ENCODE measurements at places on chromosomes 12 and 14.

DNA sequence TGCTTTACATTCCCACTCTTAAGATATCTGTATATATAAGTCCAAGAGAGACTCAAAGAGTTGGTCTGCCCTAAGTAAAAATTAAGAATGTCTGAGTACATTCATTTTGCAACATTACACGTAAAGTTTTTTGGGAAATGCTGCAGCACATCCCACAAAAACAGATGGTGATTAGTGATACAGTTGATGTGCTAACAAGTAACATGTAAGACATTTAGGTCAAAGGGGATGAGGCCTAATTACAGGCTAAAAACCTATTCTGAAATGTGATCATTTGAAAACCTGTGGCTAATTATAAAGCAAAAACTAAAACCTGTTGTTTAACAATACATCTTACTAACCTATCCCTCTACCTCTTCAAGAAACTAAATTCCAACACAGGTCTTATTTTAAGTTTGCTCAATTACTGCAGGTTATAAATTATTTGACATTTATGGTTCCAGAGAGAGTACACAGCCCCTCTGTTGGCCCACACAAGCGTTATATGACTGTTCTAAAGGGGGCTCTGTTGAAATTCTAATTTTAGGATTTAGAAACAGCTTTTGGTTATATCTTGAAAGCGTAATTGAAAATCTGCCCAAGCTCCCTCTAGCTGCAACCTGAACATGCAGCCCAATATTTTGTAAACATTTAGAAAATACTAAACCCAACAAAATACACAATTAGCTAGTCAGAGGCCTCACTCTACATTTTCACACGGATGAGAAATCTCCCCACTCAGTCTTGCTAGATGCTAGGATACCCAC is 42.9 kb downstream of the BRAP start:
- DNase-seq: no peak

GRCh38 chr12:57817261-57817989 is 1.1 kb downstream of the AVIL start:
- DNase-seq: no peak

- DNase-seq: no peak
Measured at GRCh38 chr12:19846574-19846973, 407.3 kb downstream of the AEBP2 start.

DNA sequence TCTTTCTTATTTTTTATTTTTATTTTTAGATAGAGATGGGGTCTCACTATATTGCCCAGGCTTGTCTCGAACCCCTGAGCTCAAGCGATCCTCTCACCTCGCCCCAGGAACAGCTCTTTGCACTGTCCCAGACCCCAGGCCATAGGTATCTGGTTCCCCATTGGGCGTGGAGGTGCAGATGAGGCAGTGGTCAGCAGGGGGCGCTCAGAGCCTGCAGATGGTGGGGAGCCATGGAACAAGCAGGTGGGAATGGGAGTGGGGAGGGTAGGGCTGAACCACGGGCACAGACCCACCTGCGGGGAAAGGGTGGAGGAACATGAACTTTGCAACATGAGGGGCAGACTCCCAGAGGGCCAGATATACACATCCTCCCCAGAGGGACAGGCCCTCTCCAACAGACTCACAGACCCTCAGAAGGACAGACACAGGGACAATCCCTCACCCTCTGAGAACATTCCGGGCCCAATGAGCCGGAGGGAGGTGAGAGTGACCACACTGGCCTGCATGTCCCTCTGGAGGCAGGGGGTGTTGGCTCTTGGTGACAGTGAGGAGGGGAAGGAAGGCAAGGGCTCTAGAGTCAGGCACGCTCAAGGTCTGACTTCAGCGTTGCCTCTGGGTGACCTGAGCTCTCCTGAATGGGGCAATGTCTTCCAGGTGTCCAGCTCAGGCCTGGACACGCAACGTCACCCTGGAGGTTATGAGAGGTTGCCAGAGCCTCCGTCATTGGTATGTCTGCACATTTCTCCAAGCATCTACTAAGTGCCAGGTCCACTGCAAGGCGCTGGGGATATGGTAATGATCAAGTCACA is 34.9 kb downstream of the KRT80 start:
- DNase-seq: peak; percentile 51

- peak; percentile 8 for DNase-seq
Measured at GRCh38 chr14:104224506-104225277, 86.3 kb downstream of the KIF26A start.

GRCh38 chr14:105136401-105137322 is 31.9 kb downstream of the JAG2 start:
- no peak for DNase-seq

GRCh38 chr12:132558861-132559623 is 51.3 kb downstream of the LRCOL1 start:
- DNase-seq: no peak

DNA sequence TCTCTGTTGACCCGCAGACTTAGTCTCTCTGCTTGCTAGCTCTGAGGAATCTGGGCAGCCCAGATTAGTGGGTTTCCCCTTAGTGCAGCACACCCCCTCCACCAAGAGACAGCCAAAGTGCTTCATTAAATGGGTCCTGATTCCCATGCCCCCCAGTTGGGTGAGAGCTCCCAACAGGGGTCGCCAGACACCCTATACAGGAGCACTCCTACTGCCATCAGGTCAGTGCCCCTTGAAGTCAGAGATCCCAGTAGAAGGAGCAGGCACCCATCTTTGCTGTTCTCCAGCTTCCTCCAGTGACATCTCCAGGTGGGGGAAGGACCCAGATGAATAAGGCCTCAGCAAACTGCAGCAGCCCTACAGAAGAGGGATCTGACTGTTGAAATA is 36.7 kb upstream of the C14orf132 start:
- DNase-seq: no peak

GRCh38 chr14:92519246-92520101 is 5.9 kb downstream of the RIN3 start:
- DNase-seq: no peak

- DNase-seq: no peak
Measured at GRCh38 chr12:25957793-25958427, 572 bp upstream of the RASSF8 start.

DNA sequence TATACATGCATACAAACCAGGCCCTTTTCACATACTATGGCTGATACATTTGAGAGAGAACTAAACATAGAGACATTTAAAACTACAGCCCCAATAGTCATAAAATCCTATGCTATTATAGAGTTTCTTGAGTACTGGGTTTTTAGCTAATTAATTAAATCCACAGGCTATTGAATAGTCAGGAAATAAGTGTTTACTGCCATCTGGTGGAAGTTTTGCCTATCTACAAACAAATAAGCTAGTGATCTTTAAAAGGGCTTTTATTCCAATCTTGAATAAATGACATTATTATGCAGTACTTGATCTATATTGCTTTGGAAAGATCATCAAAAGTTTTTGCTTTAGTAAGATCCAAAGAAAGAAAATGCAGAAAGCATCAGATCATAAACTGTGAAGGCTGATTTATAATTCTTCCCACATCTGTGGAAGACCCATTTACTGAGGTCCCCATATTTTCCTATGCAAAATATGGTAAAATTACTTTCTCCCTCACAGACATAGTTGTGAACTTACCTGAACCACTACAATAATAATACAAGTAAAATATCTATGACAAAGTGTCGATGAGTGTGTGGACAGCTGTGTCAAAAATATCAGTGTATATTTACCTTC is 131.3 kb downstream of the ITPR2 start:
- no peak for DNase-seq

- DNase-seq: no peak
Measured at GRCh38 chr14:71206766-71207371, 299.6 kb downstream of the PCNX1 start.

DNA sequence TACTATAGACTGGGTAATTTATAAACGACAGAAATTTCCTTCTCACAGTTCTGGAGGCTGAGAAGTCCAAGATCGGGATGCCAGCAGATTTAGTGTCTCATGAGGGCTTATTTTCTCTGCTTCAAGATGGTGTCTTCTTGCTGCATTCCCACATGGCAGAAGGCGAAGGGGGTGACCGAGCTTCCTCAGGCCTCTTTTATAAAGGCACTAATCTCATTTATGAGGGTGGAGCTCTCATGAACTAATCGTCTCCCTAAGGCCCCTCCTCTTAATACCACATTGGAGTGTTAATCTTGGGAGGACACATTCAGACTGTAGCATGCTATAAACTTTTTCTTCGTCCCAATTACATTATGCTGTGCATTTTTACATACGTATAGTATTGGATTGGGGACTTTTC is 200.4 kb upstream of the ARHGAP5 start:
- DNase-seq: no peak

- no peak for DNase-seq
Measured at GRCh38 chr12:52043386-52044212, 7.6 kb upstream of the NR4A1 start.

DNA sequence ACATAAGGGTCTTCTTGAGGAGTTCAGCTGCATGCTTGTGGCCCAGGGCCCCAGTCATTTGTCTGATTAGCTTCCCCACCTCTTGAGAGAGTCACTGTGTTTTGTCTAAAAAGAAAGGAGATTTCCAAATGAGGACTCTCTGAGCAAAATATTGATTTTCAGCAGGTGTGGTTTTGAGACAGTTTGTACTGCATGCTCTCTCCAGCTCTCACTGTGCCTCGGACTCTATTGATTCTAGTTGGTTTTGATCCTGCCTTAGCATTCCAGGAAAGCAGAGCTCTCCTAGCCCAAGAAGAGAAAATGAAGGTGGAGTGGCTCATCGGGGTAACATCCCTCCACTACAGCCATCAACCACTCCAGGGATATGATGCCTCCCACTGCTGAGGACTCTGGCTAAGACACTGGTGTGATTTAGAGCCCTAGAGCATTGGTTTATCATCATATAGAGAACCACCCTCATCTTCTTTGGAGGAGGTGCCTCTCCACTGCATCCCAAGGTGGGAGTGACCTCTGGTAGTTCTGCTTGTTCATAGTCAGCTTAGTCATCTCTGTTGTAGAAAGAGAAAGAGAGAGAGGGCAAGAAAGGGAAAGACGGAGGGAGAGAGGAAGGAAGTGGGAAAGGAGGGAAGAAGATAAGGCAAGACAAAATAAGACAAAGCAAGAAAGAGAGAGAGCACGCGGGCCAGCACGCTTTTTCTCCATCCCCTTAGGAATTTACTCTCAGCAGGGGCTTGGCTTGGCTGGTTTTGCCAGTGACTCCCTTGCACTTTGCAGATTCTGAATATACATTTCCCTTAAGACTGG is 365.6 kb downstream of the DPF3 start:
- DNase-seq: no peak

- no peak for DNase-seq
Measured at GRCh38 chr12:2177751-2178150, 125.0 kb downstream of the CACNA1C start.

- DNase-seq: no peak
Measured at GRCh38 chr12:103626498-103626897, 39.4 kb downstream of the STAB2 start.

GRCh38 chr12:121560392-121561008 is 20.3 kb downstream of the KDM2B start:
- DNase-seq: no peak

DNA sequence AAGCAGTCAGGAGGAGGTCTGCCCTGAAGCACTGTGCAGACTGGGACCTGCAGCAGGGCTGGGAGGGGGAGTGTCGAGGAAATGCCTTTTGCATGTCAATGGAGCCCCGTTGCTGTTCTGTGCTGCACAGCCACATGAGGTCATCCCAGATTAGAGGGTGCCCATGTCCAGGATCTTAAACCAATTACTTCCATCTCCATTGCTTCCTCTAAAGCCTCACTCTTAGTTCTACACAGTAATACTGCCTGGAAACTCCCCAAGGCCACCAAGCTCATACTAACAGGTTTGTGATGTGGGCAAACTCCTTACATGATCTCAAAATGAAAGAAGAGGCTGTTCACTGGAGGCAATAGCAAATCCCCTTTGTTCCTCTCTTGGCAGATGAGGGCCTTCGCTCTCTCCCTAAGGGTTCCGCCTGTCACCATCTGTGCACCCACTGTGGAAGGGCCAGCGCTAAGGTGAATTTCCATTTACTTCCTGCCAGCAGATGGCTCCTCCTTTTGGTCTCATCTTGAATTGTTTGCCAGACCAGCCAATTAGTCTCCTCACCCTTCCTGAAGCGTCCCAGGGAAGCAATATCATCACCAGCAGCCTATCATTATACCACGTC is 35.4 kb upstream of the LTA4H start:
- DNase-seq: no peak

DNA sequence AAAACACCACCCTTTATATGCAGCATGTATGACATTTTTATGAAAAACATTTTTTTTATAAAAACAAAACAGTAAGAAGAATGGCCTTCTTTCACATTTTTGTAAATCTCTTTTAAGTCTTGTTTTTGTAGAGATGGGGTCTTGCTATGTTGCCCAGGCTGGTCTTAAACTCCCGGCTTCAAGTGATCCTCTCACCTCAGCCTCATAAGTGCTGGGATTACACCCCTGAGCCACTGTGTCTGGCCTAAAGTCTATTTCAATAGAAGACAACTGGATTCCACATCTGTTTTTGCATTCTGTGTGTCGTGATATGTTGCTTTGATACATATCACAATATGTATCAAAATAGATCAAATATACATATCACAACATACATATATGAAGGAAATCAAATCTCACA is 98.9 kb downstream of the ELK3 start:
- DNase-seq: no peak

GRCh38 chr14:84029246-84029645 is 1500.7 kb upstream of the FLRT2 start:
- DNase-seq: no peak

- no peak for DNase-seq
Measured at GRCh38 chr12:70278945-70279344, 35.7 kb downstream of the CNOT2 start.

DNA sequence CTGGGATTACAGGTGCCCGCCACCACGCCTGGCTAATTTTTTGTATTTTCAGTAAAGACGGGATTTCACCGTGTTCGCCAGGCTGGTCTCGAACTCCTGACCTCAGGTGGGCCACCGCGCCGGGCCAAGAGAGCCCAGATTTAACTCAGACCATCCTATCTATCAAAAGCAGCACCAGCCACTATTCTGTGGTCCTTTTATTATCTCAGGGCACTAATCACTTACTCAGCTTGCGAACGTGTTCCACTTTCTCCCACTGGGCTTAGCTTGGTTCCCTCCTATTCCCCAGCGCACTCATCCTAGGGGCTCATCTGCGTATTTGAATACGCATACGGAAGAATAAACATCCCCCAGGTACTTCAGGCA is 16.2 kb upstream of the AACS start:
- no peak for DNase-seq

- no peak for DNase-seq
Measured at GRCh38 chr12:31687101-31687527, 27.6 kb downstream of the ETFBKMT start.

GRCh38 chr12:99976762-99977161 is 8.0 kb downstream of the ANKS1B start:
- DNase-seq: no peak

DNA sequence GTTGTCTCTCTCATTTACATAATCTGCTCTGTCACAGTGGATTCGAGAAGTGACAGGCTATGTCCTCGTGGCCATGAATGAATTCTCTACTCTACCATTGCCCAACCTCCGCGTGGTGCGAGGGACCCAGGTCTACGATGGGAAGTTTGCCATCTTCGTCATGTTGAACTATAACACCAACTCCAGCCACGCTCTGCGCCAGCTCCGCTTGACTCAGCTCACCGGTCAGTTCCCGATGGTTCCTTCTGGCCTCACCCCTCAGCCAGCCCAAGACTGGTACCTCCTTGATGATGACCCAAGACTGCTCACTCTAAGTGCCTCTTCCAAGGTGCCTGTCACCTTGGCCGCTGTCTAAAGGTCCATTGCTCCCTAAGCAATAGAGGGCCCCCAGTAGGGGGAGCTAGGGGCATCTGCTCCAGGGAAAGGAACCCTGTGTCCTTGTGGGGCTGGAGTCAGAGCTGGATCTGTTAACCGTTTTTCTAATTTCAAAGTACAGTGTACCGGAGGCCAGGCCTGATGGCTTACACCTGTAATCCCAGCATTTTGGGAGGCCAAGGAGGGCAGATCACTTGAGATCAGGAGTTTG is 5.1 kb downstream of the ERBB3 start:
- DNase-seq: no peak

All from stimulated activated CD8-positive, alpha-beta memory T cell treated with anti-CD3 and anti-CD28 coated beads, Interleukin-12 subunit alpha, Interleukin-12 subunit beta, amount 100 ng/mL, for 1 hour (primary cell).